Spleen (tissue), 13 donors: ENCODE measurements at places on chromosomes 2 and 18. TPM values are rescaled to one million over a fixed set of nuclear protein-coding genes. Genes with fewer than 3 reads are reported as not detected.

DNA sequence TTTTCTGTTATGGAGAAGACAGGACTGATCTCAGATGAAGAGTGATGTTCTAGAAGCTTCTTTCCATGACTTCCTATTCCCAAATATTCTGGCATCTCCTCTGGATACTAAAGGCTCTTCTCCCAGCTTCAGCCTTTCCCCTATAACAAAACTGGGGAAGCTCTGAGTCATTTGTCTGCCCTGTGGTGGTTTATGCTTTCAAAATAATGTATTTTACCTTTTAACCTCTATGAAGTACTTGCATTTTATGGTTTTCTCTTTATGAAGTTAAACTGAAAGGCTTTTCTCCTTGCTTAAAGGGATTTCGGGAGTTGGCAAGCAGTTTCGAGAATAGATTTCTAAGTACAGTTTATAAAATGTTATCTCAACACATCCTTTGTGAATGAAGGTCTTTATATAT is 104.4 kb downstream of the TANC1 start:
- DNase-seq = no peak

DNA sequence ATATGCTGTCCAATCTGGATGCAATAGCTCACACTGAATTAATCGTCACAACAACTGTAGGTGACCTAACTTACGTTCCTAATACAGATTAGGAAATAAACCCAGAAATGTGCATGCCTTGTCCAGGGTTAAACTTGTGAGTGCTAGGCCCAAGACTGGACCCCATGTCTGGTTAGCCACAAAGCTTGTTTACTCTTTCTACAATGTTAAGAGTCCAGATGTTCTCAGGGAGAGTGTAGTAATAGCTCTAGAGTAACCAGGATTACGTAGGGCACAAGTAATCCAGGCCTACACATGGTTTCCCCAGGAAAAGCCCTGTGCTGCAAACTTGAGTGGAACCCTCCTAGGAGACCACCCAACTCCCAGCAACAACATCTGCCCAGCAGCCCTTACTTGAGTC is 26.2 kb downstream of the TRIB2 start:
- no peak for DNase-seq

DNA sequence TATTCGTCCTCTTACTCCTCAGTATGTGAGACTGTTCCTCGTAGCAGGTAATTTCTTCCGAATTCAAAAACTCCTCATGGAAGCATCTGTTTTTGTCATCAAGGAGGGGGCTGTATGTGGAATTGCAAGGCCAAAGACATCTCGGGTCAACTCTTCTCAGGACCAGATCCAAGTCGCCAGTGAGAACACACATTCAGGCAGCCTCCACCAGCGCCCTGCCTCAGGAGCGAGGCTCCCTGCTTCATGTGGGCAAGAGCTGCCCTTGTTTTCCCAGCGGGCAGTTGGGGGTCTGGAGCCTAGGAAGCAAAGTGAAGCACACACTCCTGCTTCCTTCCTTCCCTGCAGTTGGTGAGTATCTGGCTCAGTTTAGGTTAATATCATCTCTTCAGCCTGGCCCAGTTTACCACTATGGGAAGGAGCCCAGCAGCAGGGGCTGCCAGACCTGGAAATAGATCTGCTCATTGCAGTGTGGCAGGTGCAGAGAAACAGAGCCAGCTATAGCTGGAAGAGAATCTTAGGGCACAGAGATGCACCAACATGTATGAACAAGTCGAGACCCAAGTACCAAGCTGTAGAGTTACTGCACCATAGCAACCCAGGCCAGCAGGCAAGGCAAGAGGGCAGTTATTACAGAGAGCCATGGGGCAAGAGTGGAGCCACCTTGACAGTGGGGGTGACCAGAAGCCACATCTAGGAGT is 25.3 kb downstream of the TMEM127 start:
- no peak for DNase-seq

DNA sequence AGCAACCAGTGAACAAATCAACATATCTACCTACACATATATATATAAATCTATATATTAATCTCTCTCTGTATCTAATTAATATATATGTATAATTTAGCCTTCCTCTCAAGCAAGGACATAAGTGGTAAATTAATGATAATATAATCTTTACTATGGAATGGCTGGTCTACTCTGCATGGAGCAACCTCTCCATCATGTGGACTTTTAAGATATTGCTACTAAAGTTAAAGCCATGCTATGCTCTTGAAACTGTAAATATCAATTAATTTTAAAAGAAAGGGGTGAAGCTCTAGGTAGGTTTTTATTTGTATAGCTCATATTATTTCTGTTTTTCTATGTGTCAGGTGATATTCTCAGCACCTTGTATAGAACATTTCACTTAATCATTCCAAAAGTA is 147.0 kb downstream of the PPP1R1C start:
- no peak for DNase-seq

SMYD1 gene
- not detected for polyA plus RNA-seq

DNA sequence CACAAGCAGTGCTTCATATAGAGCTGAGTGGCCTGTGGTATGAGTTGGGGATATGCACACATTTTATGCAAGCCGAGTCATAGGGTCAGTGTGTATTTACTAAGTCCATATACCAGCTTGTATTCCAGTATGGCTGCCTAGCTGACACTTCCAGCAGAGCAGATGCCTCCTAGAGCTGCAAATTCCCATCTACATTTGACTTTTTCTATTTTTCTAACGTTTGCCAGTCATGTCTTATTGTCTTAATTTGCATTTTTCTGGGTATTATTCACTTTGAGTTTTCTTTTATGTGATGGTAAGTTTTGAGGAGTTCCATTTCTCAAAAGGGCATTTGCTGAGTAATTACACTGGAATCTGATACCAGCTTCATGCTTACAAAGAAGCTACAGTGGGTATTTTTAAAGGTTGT is 334.5 kb upstream of the CDH2 start:
- no peak for DNase-seq

GRCh38 chr18:13019301-13019700 is 28.1 kb downstream of the CEP192 start:
- no peak for DNase-seq

GRCh38 chr18:41391616-41392595 is 563.1 kb upstream of the PIK3C3 start:
- DNase-seq = no peak

DNA sequence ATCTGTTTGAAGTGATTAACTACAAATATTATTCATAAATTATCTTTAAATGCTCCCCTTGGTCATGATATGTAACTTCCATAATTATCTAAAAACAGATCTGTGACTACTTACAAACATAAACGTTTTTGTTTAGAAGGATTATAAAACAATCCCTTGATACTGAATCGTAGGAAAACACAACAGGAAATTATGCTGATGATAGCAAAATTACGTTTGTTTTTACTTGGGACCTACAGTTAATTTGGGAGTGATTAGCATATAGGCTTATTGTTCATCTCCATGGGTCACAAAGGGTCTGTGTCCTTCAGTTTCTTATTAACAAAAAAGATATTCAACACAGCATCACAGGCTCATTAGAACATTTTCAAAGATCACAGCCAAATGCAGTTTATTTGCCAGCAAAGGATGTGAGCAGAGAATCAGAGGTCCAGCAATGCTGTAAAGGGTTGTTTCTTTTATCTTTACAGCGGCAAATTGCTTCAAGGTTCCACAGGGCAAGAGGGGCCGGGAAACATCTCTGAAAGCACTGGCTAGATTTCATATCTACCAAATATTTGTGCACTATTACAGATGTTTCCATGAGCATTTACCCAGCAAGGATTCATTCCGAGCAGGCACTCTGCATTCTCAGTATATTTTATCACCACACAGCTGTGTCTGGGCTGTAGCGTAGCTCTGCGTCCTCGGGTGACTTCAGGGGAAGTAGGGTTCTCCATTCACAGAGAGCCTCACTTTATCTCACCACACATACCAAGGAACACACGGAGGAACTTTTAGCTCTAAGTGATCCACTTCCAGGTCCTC is 4.1 kb downstream of the CCDC195 start:
- DNase-seq = no peak
